ENCODE measurements at places on chromosomes 5 and 9. TPM values are rescaled to one million over a fixed set of nuclear protein-coding genes. Genes with fewer than 3 reads are reported as not detected.

DNA sequence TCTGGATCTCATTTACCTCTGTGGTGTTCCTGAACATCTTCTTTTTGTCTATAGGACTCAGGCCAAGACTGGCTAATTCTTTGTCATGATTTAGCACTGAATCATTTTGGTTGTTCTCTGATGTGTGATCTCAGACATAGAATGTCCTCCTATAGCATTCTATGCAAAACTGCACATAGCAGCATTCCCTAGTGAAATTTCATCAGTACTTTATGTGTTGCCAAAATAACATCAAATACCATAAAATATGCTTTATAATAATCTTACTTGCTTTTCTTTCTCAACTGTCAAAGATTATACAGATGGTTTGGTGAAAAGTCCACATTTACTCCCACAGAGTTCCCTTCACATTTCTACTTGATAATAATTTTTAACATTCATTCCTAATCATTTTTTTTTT is 115.7 kb upstream of the MPDZ start:
- DNase-seq, result no peak

- no peak for DNase-seq
Measured at GRCh38 chr9:110270211-110270995, 14.1 kb upstream of the TXN start.

- no peak for DNase-seq
Measured at GRCh38 chr9:131253891-131254491, 22.3 kb downstream of the FAM78A start.

- no peak for DNase-seq
Measured at GRCh38 chr5:175579742-175580432, 78.0 kb upstream of the HRH2 start.

- peak; percentile 70 for DNase-seq
Measured at GRCh38 chr9:114098021-114098935, 814 bp downstream of the KIF12 start.

- DNase-seq, result no peak
Measured at GRCh38 chr9:104885818-104886709, 41.9 kb downstream of the ABCA1 start.

GRCh38 chr5:54090495-54091120 is 219.8 kb downstream of the ARL15 start:
- DNase-seq, result no peak

DNA sequence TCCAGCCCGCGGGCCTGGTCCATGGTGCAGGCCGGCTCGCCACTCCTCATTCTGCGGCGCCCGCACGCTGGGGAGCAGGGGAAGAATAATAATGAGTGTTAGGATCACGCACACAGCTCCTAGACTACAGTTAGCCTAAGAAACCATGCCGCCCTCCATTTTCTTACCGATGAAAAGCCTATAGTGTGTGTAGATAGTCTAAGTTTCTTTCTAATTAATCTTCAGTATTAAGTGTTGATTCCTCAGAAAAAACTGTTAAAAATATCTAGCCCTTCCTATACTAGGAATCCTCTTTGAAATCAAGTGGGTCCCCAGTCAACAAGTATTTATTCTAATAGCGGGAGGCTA is 9.3 kb downstream of the ZBED3 start:
- DNase-seq, result no peak

DNA sequence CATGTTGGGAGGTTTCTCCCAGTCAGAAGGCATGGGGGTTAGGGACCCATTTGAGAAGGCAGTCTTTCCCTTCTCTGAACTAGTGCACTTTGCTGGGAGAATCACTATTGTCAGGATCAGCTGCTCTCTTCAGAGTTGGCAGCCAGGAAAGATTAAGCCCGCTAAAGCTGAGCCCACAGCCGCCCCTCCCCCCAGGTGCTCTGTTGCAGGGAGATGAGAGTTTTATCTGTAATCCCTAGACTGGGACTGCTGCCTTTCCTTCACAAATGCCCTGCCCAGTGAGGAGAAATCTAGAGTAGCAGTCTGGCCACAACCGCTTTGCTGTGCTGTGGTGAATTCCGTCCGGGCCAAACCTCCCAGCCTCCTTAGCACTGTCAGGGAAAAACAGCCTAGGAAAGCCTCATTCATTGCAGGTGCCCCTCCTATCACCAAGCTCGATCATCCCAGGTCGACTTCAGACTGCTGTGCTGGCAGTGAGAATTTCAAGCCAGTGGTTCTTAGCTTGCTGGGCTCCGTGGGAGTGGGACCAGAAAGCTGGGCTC is 69.8 kb downstream of the CNTLN start:
- no peak for DNase-seq

DNA sequence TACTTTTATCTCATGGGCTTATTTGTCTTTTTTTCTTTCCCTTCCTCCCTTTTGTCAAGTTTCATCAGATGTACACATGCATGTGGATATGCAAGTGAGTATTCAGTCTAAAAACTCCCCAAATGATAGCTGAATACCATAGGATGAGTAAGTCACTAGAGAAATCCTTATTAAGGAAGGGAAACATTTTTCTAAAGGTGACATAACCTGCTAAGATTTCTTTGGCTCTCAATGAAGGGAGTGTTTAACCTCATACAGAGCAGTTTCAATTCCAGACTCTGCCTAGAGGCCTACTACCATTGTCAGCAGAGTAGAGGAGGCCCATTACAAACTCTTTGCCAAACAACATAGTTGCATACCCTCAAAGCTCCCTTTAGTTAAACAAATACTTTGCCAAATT is 192.4 kb downstream of the ARHGEF28 start:
- DNase-seq, result no peak

- DNase-seq, result no peak
Measured at GRCh38 chr9:110050925-110051355, 157.0 kb downstream of the C9orf152 start.

GRCh38 chr9:104750185-104750767 is 2.8 kb downstream of the NIPSNAP3A start:
- DNase-seq, result no peak

- no peak for DNase-seq
Measured at GRCh38 chr9:80407220-80407619, 835.5 kb downstream of the TLE4 start.

GRCh38 chr9:99451112-99451606 is 229.1 kb downstream of the SEC61B start:
- DNase-seq, result no peak

DNA sequence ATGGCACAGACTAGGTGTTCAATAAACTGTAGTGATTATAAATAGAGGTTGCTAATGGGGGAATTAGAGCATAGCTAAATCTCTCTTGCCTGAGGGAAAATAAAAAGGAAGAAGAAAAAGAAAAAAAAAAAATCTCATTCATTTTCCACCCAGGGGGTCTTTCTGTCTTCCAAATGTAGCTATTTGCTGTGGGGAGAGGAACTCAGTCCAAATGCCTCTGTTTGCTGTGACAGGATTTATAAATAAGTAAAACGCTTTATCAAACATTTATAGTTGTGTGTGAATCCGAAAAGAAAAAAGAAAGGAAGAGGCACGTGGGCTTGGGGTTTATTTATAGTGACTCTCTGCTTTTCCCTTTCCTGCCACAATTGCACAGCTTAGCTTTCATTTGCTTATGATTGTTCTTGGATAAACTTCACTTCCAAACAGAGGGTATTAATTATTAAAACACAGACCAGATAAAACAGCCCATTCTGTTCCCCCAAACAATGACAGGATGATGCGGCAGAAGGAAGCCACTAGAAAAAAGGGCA is 245.7 kb downstream of the ASTN2 start:
- peak; percentile 6 for DNase-seq

GRCh38 chr9:104856413-104856941 is 71.5 kb downstream of the ABCA1 start:
- no peak for DNase-seq

GRCh38 chr9:81748091-81748490 is 58.7 kb upstream of the TLE1 start:
- no peak for DNase-seq

DNA sequence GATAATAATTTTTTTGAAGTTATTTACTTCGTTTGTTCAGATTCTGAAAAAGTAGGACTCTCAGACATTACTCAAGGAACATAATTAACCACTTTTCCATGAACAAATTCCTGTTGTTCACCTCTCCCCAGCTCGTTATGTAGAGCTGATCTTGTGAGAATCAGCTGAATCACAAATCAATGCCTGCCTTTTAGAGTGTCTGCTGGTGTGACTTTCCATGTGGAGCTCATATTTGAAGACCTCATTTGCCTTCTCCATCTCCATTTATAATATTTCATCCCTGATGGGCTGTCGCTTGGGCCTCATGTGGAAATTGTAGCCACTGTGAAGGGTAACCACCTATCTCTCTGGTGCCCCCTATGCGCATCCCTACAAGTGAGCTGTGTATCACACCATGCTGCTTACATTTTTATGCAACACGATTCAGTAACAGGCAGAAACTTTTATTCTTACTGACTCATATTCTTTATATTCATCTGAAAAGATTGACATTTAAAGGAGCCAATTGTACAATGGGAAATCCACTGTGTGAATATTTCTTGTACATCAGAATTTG is 111.3 kb downstream of the STK32A start:
- DNase-seq, result no peak

DNA sequence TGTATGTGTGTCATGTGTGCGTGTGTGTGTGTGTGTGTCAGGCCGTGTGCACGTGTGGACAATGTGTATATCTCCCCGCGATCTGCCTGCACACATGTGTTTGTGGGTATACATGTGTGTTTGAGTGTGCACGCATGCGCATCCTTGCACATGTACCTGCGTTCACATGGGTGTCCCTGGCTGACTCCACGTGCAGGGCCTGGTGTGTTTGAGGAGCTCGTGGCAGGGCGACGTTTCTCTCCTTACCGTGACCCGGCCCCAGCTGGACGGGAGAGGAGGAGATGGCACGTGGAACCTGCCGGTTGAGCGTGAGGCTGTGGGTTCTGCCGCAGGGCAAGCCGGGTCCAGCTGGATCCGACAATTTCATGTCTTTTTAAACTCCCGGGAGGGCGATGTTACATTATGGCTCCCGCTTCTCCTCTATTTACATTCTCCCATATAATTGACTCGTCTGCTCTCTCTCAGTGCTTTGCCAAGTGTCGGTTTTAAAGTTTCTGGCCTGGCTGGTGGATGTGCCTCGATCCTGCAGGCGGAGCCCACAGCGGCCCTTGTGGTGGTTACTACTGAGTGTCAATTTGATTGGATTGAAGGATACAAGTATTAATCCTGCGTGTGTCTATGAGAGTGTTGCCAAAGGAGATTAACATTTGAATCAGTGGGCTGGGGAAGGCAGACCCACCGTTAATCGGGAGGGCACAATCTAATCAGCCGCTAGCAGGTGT is 5.9 kb downstream of the COL5A1 start:
- DNase-seq, result no peak

GRCh38 chr5:151949701-151950308 is 25.2 kb upstream of the GLRA1 start:
- no peak for DNase-seq

DNA sequence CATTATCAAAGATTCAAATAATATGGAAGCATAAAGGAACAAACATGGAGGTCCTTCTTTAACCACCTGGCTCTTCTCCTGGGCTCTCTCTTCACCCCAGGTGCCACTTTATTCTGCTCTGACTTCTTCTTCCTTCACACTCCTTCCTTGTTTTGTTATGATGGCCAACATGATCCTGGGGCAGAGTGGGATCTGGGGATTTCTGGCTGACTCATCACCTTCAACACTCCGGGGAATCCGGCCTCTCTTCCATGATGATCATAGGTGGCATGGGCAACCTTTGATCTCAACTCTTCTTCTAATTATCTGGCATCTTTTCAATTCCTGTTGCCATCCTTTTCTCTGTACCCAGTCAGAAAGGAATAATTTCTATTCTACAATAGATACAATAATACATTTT is 62.1 kb upstream of the TRPC7 start:
- no peak for DNase-seq

- DNase-seq, result no peak
Measured at GRCh38 chr5:140202078-140202477, 27.1 kb downstream of the CYSTM1 start.

Gene GRIN3A
- total RNA-seq, result 0.06 TPM

Gene LPAR1
- 32.6 TPM for total RNA-seq

Gene IL13
- not detected for total RNA-seq

Gene PCDHB9
- total RNA-seq, result 1.8 TPM

Gene MAMDC2
- total RNA-seq, result 6.5 TPM

Gene SLC36A3
- total RNA-seq, result not detected

Gene SAXO1
- 0.40 TPM for total RNA-seq

Measured in lung (tissue), 17 donors.